ENCODE measurements at places on chromosomes 12 and 14.

DNA sequence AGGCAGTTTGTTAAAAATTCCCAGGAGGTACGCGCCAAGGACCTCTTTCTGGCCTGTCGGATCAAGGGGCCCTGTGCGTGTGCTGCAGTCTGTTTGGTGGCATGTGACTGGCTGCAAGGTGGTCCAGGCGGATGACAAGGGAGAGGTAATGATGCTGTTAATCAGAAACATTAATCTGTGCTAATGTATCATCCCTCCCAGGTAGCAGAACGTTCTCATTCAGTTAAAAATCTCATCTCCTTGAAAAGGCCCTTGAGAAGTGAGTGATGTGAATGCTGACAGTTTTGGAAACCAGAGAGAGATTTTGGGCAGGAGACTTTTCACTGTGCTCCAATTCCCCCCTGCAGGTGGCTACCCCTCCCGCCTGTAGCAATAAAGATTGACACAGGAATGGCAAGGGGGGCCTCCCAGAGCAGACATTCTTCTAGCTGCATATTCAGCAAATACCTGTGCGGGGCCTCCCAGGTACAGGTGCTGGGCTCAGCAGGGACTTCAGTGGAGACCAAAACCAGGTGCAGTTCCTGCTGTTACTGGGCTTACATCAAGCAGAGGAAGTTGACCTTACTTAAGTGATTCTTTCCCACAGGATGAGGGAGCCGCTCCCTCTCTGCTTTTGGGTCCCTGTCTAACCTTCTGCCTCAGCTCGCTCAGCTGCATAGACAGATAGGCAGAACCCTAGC is 364.8 kb downstream of the CACNA1C start:
- DNase-seq: no peak
- no peaks in the 10 kb centered on the region for H3K36me3 ChIP-seq
- no peak overlapping the region for H3K27ac ChIP-seq
- no peaks in the 10 kb centered on the region for H3K27me3 ChIP-seq

DNA sequence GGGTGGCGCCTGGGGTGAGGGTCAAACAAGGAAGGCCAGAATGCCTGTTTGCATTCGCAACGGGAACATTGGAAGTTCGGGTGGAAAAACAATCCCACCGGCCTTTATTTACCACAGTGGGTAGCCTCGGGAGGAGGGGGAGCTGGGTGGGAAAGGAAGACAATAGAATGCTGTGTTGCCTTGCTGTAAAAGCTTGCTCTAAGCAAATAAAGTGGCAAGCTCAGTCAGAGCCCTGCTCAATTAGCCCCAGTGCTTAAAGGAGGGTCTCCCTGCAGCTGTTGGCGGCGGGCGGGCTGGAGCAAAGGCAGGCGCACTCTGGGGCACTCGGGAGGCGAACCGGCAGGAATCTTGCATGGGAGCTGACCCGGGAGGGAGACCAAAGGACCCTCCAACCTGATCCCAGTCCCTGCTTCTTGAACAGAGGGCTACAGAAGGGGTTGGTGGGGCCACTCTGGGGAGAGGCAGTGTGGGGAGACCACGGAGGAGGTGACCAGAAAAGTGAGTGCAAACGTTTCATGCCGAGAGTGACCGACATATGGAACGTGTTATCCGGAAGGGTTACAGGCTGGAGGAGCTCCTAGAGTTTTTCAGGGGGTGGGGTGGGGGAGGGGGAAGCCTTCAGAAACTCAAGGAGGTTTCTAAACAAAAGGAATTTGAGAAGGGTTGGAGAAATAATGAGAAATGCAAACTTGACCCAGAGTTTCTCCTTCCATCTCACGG is 48.5 kb downstream of the NTF3 start:
- no peak overlapping the region for H3K4me3 ChIP-seq
- no peaks in the 10 kb centered on the region for H3K27me3 ChIP-seq
- no peaks in the 10 kb centered on the region for H3K36me3 ChIP-seq
- H3K27ac ChIP-seq: no peak overlapping the region

- H3K27ac ChIP-seq: peak overlapping the region; percentile 96
- no peaks in the 10 kb centered on the region for H3K36me3 ChIP-seq
- peaks cover 30% of the 10 kb centered on the region for H3K4me1 ChIP-seq
- no peaks in the 10 kb centered on the region for H3K27me3 ChIP-seq
Measured at GRCh38 chr12:96195845-96196451, 1.8 kb downstream of the ELK3 start.

DNA sequence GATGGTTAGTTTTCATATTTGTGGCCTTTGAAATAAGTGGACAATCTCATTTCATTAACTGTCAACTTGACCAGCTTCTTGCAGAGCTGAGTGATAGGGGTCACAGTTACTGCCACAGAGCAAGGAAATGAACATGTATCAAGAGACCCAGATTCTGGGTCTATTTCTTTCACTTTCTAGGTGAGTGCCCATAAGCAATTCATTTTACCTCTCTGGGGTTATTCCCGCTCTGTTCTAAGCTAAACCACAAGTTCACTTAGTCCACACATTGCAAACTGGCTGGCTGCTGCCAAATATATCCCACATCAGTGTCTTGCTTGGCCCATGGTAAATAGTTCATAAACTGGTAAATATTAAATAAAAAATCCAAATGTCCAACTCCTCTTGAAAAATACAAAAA is 29.9 kb downstream of the GPHB5 start:
- H3K4me1 ChIP-seq: 0 out of 2 replicates have a peak, but pooled peaks cover 3% of the 10 kb centered on the region
- H3K27me3 ChIP-seq: no peaks in the 10 kb centered on the region
- no peak overlapping the region for H3K4me3 ChIP-seq
- no peaks in the 10 kb centered on the region for H3K36me3 ChIP-seq
- no peak overlapping the region for H3K27ac ChIP-seq
- DNase-seq: no peak

- H3K27ac ChIP-seq: peak overlapping the region; percentile 96
- no peaks in the 10 kb centered on the region for H3K27me3 ChIP-seq
- H3K4me3 ChIP-seq: no peak overlapping the region
- H3K36me3 ChIP-seq: peaks cover 23% of the 10 kb centered on the region
- no peak for DNase-seq
- peaks cover 33% of the 10 kb centered on the region for H3K4me1 ChIP-seq
Measured at GRCh38 chr12:6541371-6542165, 7.3 kb downstream of the GAPDH start.

All from GM23248 (cell line).